ENCODE measurements at places on chromosomes 6 and 20.

DNA sequence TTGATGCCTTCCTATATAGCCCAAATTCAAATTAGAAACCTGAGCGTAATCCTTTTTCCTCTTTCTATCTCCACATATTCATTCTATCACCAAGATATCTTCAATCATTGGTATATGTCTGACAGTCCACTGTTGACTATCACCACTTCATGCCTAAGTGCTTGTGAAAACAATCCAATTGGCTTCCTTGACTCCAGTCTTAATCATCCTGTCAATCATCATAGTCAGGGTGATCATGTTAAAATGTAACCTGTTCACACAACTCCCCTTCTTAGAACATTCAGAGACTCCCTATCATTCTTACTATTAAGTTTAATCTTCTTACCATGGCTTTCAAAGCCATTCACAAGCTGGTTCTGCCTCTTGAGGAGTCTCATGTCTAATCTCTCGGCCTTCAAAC is 616.7 kb downstream of the PHF3 start:
- DNase-seq, result no peak

- no peak for DNase-seq
Measured at GRCh38 chr6:155077784-155078183, 82.7 kb downstream of the TIAM2 start.

GRCh38 chr20:23773127-23773526 is 22.4 kb upstream of the CST1 start:
- DNase-seq, result no peak

DNA sequence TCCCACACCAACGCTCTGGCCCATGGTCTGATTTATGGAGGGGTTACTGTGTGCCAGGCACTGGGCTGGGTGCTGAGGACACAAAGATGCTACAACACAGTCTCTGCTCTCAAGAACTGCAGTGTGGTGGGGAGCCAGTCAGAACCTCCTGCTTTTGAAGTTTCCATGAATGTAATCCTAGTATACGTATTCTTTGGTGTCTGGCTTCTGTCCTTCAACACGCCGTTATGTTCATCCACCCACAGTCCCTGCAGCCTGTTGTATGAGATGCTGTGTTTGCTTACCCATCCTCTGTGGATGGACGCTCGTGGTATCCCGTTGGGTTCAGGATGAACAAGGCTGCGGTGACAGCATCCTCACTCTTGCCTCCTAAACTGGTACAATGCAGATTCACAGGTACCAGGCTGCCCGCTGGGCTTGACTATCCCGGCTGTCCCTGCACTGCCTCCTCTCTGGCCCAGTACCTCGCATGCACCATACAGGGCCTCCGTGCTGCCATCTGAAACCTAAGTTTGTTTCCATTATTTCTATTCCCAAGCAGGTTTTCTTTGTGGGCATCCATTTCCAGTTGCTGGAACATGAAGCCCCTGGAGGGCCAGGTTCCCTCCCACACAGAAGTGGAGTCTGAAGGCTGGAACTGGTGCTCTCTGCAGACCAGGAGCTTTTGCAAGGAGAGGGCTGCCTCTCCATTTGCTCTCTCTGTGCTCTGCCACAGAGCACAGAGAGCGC is 364.5 kb downstream of the ZFAND3 start:
- DNase-seq, result no peak

- no peak for DNase-seq
Measured at GRCh38 chr6:7431313-7431673, 41.7 kb downstream of the RIOK1 start.

- no peak for DNase-seq
Measured at GRCh38 chr20:59845472-59845871, 88.0 kb downstream of the SYCP2 start.
